ENCODE measurements at places on chromosomes 7 and 10.

DNA sequence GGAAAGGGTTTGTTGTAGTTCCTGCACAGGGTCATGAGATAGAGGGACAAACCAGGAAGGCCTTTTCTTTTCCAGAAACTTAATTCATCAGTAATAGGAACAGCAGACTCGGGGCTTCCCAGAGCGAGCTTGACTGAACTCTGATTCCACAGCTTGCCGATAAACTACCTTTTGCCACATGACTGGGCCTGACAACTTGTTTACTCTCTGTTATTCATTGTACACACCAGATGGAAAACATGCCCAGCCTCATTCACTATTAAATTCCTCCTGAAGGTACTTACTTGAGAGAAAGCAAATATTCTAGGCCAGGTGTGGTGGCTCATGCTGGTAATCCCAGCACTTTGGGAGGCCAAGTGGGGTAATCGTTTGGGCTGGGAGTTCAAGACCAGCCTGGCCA, 77.1 kb upstream of the FGFR2 start:
- no peak for DNase-seq

GRCh38 chr10:92890471-92890870, 42.2 kb downstream of the EXOC6 start:
- DNase-seq, result no peak

DNA sequence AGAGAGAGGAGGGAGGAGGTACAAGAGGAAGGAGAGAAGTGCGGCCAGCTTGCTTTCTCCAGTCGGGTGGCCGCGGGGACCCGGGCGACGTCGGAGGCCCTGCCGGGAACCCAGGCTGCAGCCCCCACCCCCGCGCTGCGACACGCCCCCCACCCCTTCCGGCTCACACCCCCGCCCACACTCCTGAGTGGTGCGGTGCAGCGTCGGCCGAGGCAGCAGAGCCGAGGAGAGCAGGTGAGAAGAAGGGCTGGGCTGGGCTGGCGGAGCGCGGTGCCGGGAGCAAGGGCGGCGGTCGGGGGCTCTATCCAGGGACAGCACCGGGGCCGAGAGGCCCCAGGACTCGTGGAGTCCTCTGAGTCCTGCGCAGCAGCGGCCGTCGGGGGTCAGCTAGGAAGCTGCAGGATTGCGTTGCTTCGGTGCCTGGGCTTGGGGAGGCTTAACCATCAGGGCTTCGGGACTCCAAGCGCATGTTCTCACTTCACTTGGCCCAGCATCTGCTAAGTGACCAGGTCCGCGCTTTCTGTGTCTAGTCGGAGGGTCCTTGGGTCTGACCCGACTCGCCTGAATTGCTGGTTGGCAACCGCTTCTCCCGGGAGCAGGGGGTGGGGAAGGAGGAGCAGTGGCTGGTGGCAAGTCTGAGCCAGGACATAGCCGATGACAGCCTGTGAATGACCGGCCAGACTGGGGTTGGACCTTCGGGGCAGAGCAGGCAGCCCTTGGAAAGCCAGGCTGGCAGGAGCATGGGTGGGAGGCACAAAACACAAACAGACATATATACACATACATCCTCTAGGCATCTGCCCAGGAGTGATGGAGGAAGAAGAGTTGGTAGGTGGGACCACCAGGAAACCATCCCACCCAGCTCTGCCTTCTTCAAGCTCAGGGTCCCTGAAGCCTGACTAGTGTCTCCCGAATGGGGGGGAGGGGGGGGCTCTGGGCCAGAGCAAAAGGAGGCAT, 683 bp downstream of the CHAT start:
- DNase-seq, result no peak

DNA sequence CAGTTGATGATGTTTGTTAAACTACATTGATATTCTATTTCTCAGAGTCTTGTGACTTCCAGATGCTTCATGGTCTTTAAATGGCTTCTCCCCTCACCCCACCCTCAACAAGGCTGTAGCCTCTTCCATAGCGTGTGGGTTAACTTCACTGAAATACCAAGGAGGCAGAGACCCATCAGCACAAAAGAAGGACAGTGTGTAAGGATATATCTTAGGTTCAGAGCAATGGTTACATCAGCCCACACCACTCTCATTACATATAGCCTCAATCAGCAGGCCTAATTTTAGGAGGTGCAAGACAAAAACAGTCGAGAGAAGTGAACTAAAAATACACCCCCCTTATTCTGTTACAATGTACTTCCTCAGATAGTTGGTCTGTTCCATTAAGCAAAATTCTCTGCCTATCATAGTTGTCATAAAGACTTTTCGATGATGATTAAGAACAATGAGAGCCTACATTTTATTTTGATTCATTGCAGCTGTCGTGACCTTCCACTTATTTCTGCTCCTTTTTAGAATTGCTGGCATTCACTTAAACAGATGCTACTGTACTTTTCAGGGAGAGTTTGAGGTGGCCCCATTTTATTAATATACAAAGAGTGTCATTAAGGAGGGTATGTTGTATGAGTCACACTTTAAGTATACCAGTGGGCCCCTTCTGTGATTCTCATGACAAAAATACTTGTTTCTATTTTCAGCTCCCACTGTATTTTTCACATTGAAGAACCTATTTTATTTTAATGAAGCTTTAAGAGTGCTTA, 52.1 kb downstream of the WIPF3 start:
- DNase-seq, result no peak
